Natural killer cell treated with Interleukin-12 subunit alpha and Interleukin-12 subunit beta and Interleukin-15 and Interleukin-18, amount 100 ng/mL, for 72 hours (primary cell): ENCODE measurements at places on chromosomes 13 and 19. TPM values are rescaled to one million over a fixed set of nuclear protein-coding genes. Genes with fewer than 3 reads are reported as not detected.
A peak's percentile ranks its signal among the peaks of the same experiment; 100 is the strongest.

The SMIM44 gene
- total RNA-seq: not detected

The EBI3 gene
- 131 TPM for total RNA-seq

The TUBB4A gene
- total RNA-seq: 3.2 TPM

The LHFPL6 gene
- total RNA-seq: 0.81 TPM

GRCh38 chr13:25864116-25864515 is 187.7 kb downstream of the SHISA2 start:
- H3K4me3 ChIP-seq: no peak overlapping the region
- no peak for DNase-seq
- no peaks in the 10 kb centered on the region for H3K4me1 ChIP-seq
- no peaks in the 10 kb centered on the region for H3K36me3 ChIP-seq
- H3K27ac ChIP-seq: no peak overlapping the region

GRCh38 chr13:83622422-83622784 is 259.9 kb downstream of the SLITRK1 start:
- H3K27me3 ChIP-seq: no peaks in the 10 kb centered on the region
- H3K27ac ChIP-seq: no peak overlapping the region
- no peaks in the 10 kb centered on the region for H3K4me1 ChIP-seq
- H3K36me3 ChIP-seq: peaks cover 5% of the 10 kb centered on the region
- H3K4me3 ChIP-seq: no peak overlapping the region

DNA sequence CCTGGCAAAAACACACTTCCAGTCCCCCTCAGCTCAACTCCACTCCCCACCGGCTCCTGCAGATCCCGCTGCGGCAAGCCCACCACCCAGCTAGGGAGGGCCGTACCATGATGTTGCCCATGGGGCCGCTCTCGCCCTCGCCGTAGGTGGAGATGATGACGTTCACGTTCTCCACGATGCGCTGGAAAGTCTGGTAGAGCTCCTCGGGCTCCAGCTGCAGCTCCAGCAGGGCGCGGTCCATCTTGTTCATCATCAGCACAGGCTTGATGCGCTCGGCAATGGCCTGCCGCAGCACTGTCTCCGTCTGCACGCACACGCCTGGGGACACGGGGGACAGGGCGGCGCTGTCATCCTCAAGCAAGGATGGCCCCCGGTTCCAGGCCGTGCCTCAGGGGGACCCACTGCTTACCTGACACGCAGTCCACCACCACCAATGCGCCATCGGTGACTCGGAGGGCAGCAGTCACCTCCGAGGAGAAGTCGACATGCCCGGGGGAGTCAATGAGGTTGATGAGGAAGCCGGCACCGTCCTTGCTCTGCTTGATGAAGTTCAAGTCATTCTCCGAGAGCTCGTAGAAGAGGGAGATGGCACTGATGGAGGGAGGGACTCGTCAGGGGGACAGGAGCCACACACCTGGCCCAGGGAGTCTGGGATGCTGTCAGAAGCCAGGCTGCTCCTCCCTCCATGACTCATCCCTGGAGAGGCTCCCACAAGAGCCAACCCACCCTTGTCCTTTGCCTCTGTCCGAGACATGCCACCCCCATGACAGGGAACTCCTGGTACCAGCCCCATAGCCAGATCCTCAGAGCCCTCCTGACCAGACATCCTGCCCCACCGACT is 2.3 kb downstream of the EEF2 start:
- peak overlapping the region; percentile 91 for H3K27ac ChIP-seq
- H3K27me3 ChIP-seq: no peaks in the 10 kb centered on the region
- peaks cover 15% of the 10 kb centered on the region for H3K36me3 ChIP-seq
- DNase-seq: no peak
- H3K4me3 ChIP-seq: peak overlapping the region; percentile 97

DNA sequence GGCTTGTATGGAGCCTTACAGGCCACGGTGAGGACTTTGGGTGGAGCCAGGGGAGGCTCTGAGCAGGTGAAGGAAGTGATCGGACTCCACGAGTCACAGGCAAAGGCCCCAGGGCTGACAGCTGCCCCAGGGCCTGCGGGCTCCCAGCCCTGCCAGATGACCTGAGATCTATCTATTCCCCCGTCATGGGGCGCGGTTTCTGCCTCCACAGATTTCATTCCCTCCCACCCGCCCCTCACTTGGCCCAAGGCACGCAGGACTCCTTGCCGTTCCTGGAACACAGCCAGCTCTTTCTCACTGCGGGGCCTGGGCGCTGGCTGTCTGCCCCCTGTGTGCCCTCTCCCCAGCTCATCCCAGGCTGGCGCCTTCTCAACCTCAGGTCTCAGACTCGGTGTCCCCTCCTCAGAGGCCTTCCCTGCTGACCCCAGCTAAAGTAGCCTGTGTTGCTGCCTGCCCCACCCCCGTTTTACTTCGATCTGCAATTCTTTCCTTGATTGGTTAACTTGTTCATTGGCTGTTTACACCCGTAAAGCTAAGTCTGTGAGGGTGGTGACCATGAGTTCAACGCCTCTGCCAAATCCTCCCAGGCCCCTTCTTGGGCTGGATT is 13.9 kb upstream of the PAK4 start:
- no peak overlapping the region for H3K4me3 ChIP-seq
- DNase-seq: no peak
- H3K36me3 ChIP-seq: no peaks in the 10 kb centered on the region
- H3K27me3 ChIP-seq: no peaks in the 10 kb centered on the region
- no peak overlapping the region for H3K27ac ChIP-seq
- no peaks in the 10 kb centered on the region for H3K4me1 ChIP-seq

DNA sequence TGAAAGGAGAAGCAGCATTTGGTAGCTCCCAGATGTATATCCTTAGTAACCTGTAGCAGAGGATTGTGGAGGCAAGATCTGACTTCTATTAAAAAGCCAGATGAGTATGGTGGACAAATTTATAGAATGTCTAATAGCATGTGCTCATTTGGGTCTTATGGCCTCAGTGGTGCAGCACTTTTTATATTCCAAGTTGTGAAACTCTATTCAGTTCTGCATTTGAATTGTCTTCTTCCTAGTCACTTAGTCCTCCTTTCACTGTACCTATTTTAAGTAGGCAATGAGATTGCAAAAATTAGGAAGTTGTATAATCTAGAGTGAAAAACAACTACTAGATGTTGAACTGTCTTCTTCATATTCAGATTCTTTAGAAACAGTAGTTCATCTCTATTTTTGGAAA is 412.5 kb upstream of the PCDH9 start:
- H3K4me3 ChIP-seq: no peak overlapping the region
- H3K27me3 ChIP-seq: no peaks in the 10 kb centered on the region
- no peak for DNase-seq
- peaks cover 8% of the 10 kb centered on the region for H3K36me3 ChIP-seq
- no peak overlapping the region for H3K27ac ChIP-seq
- no peaks in the 10 kb centered on the region for H3K4me1 ChIP-seq

- no peak overlapping the region for H3K4me3 ChIP-seq
- H3K36me3 ChIP-seq: no peaks in the 10 kb centered on the region
- no peak overlapping the region for H3K27ac ChIP-seq
- DNase-seq: no peak
Observed at GRCh38 chr13:23462815-23463559, 29.5 kb upstream of the SACS start.

DNA sequence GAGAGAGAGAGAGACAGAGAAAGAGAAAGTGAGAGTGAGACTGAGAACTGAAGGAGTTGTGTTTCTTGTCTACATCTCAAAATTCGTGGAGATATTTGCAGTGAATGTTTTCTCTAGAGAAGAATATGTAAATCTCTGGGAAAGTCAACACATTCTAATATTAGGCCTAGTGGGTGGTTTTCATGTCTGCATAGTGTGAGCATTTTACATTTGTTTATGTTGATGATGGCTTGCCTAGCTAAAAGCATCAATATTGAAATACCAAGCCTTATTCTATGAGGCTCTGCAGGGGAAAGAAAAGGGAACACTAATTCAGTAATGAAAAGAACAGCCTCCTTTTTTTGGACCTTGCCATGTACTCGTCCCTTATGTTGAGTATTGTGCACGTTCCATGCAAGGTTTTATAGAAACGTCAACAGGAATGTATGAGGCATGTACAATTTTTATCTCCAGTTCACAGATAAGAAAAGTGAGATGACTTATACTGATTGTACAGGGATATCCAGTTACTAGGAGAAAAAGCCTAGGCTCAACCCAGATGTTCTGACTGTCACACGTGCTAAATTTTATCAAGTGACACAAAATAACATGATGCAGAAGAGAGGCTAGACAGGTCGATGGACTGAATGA is 1288.9 kb upstream of the SLC10A2 start:
- H3K4me3 ChIP-seq: no peak overlapping the region
- no peak overlapping the region for H3K27ac ChIP-seq
- no peaks in the 10 kb centered on the region for H3K27me3 ChIP-seq
- no peak for DNase-seq
- H3K36me3 ChIP-seq: peaks cover 5% of the 10 kb centered on the region
- H3K4me1 ChIP-seq: no peaks in the 10 kb centered on the region

DNA sequence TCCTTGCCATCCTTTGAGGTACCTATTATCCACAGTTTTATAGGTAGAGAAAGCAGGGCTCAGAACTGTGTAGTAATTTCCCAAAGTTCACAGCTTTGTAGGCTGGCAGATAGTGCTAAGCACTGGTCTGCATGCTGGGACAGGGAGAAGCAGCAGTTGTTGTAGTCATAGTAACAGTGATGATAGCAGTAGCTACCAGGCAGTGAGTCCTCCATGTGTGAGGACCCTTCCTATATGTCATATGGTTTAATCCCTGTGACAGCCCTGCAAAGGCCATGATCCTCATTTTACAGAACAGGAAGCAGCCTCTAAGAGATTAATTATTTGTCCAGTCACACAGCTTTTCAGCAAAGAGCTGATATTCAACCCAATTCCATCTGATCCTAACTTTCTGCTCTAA is 21.0 kb downstream of the SERP2 start:
- no peak overlapping the region for H3K4me3 ChIP-seq
- no peak overlapping the region for H3K27ac ChIP-seq
- no peak for DNase-seq
- no peaks in the 10 kb centered on the region for H3K4me1 ChIP-seq

- peak overlapping the region; percentile 54 for H3K27ac ChIP-seq
- H3K4me1 ChIP-seq: peaks cover 33% of the 10 kb centered on the region
- no peak for DNase-seq
- H3K36me3 ChIP-seq: no peaks in the 10 kb centered on the region
Observed at GRCh38 chr13:40221460-40222201, 444.8 kb downstream of the FOXO1 start.

GRCh38 chr19:40614622-40615411 is 13.6 kb downstream of the LTBP4 start:
- H3K4me3 ChIP-seq: peak overlapping the region; percentile 89
- DNase-seq: no peak
- H3K27me3 ChIP-seq: no peaks in the 10 kb centered on the region
- peaks cover 3% of the 10 kb centered on the region for H3K36me3 ChIP-seq
- H3K27ac ChIP-seq: peak overlapping the region; percentile 62

- H3K27me3 ChIP-seq: peaks cover 2% of the 10 kb centered on the region
- DNase-seq: no peak
- H3K4me1 ChIP-seq: no peaks in the 10 kb centered on the region
- H3K36me3 ChIP-seq: no peaks in the 10 kb centered on the region
- no peak overlapping the region for H3K4me3 ChIP-seq
Observed at GRCh38 chr13:34935841-34936240, 6.2 kb upstream of the NBEA start.

DNA sequence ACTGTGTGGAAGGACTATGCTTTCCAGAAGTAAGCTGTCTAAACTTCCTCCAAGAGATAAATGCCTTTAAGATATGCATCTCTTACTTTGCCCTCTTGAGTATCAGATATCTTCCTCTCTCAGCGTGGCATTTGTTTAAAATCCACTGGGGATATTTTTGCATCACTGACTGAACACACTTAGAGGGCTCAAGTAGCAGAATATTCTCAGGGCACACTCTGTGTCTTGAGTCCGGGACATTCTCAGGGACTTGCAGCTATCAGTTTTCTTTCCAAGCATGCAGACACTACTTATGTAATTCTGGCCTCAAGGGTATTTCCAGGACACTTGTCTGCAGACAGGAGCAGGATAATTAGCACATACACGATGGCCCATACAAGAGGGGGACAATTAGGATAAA is 84.7 kb downstream of the ERCC5 start:
- H3K36me3 ChIP-seq: no peaks in the 10 kb centered on the region
- H3K4me1 ChIP-seq: no peaks in the 10 kb centered on the region
- no peak overlapping the region for H3K27ac ChIP-seq

DNA sequence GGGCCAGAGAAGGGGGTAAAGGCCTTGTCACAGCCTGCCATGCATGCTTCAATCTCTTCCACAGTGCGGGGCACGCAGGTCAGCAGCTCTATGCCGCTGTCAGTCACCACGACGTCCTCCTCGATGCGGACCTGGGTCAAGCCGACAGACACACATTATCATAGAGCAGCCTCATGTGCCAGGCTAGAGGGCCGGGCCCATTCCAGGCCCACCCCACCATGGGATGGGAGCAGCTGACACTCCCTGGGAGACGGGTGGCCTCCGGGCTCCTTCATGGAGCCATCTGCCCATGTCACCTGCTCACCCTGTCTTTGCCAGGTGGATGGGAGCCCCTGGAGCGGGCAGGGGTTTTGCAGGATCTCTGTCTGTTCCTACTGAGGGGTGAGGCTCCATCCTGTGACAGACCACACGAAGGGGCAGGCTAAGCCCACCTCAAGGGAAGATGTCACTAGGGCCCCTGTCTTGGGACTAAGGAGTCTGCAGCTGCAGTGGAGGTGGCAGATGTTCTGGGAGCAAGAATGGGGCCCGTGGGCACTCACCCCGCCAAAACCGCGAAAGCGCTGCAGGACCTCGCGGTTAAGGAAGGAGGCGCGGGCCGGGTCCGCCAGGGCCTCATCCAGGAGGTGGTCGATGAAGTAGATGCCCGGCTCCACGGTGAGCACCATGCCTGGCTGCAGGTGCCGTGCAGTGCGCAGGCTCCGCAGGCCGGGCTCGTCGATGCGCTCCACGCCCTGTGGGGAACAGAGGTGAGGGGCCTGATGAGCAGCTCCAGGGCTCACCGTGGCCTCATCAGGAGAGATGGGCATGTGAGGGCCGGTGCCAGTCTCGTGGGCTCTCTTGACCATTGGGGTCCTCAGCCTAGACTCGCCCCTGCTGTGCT is 14.1 kb downstream of the CEBPG start:
- H3K27ac ChIP-seq: no peak overlapping the region
- peak; percentile 57 for DNase-seq
- peaks cover 6% of the 10 kb centered on the region for H3K4me1 ChIP-seq

- no peak overlapping the region for H3K4me3 ChIP-seq
- peaks cover 7% of the 10 kb centered on the region for H3K27me3 ChIP-seq
- no peak overlapping the region for H3K27ac ChIP-seq
- DNase-seq: no peak
- H3K36me3 ChIP-seq: no peaks in the 10 kb centered on the region
- H3K4me1 ChIP-seq: no peaks in the 10 kb centered on the region
Observed at GRCh38 chr19:48552406-48553322, 692 bp downstream of the SULT2B1 start.

GRCh38 chr19:46186101-46186716 is 38.2 kb downstream of the IGFL2 start:
- no peaks in the 10 kb centered on the region for H3K36me3 ChIP-seq
- H3K27me3 ChIP-seq: peaks cover 50% of the 10 kb centered on the region
- no peak overlapping the region for H3K27ac ChIP-seq
- H3K4me1 ChIP-seq: peaks cover 2% of the 10 kb centered on the region
- DNase-seq: no peak
